Activated CD4-positive, alpha-beta T cell treated with anti-CD3 and anti-CD28 coated beads, Interleukin-2, amount 50 U/mL, for 4 hours (primary cell): ENCODE measurements at places on chromosomes 1 and 21.

DNA sequence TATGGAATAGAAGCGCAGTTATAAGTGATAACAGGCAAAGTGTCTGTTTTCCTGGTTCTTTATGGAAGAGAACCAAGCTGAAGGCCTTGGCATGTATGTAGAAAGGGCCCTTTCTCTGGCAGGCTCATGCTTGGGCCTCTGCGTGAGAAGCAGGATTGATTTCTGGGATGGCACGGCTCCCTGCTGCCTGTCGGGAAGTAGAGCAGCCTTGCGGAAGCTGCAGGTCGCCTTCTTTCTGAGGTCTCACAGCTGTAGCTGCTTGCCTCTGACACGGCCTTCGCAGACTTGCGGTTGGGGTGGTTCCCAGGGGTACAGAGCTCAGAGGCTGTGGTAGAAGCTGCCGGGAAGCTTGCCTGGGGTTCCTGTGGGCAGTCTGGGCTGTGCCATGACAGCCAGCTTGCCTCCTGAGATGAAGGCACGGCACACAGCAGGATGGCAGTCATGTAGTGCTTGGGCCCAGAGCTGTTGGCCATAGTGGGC lies 39.4 kb downstream of the TRAPPC10 start:
- no peak for DNase-seq

DNA sequence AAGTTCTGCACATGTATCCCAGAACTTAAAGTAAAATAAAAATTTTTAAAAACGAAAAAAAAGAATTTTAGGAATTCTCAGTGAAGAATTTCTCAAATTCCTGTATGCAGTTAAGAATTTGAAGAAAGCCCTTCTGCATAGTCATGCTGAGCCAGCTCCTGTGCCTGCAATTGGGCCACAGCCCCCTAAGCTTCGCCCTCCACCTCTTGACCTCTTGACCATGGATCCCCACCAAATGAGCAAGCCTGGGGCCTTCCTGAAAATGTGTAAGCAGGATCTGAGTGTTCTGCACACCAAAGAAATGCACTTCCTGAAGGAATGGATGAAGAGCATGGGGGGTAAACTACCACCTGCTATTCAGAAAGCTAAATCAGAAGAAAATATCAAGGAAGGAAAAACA lies 52.0 kb downstream of the NBPF6 start:
- no peak for DNase-seq

DNA sequence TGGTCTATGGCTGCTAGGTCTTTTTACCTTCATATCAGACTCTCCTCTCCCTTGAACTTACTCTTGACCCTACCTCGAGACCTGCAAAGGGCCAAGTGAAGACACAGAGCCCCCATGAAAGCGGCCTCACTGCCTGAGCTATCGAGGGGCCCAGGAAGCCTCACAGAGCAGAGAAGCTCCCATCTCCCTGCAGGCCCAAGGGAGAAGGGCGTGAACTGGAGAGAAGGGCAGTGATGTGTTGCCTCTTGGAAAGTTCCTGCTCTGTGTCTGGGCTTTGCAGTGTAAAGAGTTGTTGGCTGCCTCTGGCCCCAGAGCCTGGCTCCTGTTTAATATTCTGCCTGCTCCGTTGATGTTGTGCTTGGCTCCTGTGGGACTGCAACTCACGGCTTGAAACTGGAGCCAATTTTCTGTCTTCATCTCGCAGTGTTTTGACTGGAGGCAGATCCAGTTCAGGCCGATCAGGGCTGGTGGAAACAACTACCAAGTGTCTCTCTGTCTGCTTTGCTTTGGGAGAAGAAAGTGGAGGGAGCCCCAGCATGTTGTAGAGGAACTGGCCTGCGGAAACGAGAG lies 4.3 kb downstream of the SERTAD4 start:
- DNase-seq = no peak

DNA sequence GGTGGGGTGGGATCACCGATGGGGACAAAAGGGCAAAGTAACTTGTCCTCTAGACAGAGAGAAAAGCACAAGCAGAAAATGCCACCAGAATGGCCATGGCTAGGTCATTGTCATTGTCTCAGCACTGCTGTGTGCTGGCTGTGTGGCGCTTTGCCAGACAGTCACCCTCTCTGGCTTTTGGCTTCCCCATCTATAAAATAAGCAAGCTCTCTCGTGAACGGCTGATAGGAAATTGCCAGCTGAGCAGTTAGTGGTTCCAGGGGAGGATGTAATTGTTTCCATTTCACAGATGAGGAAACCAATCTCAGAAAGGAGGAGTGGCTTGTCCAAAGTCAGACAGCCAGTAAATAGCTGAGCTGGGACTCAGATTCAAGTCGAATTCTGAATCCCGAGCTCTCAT lies 32.5 kb downstream of the PADI2 start:
- DNase-seq = no peak

- DNase-seq = no peak
Observed at GRCh38 chr1:212686069-212686468, 13.6 kb downstream of the BATF3 start.

- no peak for DNase-seq
Observed at GRCh38 chr1:65769636-65770035, 23.1 kb upstream of the PDE4B start.

DNA sequence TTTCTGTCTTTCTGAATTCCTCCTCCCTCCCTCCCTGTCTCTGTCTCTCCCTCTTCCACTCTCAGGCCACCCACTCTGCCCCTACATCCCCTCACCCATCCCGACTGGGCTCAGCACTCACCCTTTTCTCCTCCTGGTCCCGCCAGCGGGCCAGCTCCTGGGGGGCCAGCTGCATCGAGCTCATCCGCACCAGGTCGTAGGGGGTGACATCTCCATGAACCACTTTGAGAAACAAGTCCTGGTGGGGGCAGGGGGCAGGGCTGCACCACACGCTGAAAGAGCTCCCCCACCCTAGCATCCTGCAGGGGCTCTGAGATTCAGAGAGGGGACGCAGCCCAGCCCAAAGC lies 17.8 kb downstream of the SPOCD1 start:
- DNase-seq = no peak

GRCh38 chr21:46431448-46431847 lies 27.2 kb upstream of the DIP2A start:
- no peak for DNase-seq

- no peak for DNase-seq
Observed at GRCh38 chr1:161196111-161196510, 2.7 kb downstream of the ADAMTS4 start.
